ENCODE measurements at places on chromosomes 7 and 10. TPM values are rescaled to one million over a fixed set of nuclear protein-coding genes. Genes with fewer than 3 reads are reported as not detected.

Gene RADIL
- 0.22 TPM for total RNA-seq

DNA sequence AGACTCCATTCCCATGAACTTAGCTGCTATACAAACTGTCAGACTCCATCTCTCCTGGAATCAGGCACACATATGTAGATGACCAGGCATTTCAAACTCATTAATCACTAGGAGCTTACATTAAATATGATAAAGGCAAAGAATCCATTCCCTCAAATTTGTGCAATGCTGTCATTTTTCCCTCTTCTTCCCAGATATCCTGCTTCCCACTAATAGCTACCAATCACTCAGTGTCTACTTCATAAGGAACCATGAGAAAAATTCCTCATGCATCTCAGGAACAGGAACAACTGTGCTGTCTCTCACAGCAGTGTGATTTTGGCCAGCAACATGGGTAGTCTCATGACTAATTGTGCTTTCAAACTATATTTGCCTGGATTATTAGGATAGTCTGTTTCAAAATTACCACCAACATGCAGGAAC is 133.9 kb downstream of the DKK1 start:
- DNase-seq = peak; percentile 53
- H3K4me3 ChIP-seq = no peak overlapping the region
- no peaks in the 10 kb centered on the region for H3K27me3 ChIP-seq
- H3K4me1 ChIP-seq = peaks cover 10% of the 10 kb centered on the region

DNA sequence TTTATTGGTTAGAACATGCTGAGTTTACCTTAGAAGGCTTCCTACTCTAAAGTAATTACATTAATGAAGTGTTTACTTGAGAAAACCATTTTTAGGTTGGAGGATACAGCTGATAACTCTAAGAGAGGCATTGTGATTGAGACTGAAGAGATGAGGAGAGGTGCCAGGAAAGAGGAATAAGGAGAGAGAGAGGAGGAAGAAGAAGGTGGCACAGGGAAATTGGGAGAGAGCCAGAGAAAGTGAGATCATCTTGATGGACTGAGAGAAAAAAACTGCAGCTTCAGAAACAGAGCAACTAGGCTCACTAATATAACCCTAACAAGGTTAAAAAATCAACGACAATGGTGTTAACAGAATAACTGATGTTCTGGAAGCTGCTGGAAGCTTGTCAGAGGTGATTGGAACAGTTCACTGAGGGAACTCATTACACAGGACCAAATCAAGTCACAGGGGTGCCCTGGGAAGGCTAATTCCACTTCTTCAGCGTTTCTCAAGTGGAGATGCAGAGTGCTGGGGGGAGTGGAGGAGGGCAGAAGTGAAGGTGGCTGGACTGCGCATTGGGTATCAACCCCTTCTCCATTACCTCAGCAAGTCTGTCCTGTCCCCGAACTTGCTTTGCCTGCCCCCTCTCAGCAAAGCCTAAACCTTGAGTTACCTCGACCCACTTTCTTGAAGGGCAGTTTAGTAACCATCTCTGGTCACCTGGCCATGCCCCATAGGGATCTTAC is 6.9 kb upstream of the SORBS1 start:
- no peaks in the 10 kb centered on the region for H3K27me3 ChIP-seq
- no peaks in the 10 kb centered on the region for H3K4me1 ChIP-seq
- DNase-seq = no peak
- no peaks in the 10 kb centered on the region for H3K36me3 ChIP-seq
- no peak overlapping the region for H3K27ac ChIP-seq

- H3K27ac ChIP-seq = no peak overlapping the region
- no peaks in the 10 kb centered on the region for H3K36me3 ChIP-seq
- no peak for DNase-seq
- no peaks in the 10 kb centered on the region for H3K27me3 ChIP-seq
Measured at GRCh38 chr7:67662804-67663203, 666.2 kb downstream of the TYW1 start.

DNA sequence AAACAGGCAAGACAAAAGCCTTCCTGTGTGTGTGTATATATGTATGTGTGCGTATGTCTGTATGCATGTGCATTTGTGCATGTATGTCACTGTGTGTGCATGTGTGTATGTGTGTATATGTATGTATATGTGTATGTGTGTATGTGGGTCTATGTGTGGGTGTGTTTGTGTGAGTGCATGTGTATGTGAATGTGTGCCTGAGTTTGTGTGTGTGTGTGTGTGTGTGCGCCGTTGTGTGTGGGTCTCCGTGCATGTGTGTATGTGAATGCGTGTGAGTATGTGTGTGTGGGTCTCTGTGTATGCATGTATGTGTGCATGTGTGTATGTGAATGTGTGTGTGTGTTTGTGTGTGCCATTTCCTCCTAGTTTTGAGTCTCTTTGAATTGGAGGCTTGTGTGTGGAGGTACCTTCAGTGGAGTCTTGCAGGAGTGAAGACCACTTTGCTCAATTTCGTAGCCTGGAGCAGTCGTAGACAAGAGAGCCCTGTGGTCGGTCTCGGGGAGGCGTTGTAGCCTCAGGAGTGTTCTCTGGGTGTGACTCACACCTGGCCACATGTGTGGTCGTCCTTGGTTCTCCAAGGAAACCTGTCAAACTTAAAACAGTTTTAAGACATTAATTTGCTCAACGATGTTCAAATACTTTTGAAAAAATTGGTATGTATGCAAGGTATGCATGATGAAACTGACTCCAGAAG is 28.1 kb downstream of the INPP5A start:
- no peak overlapping the region for H3K4me3 ChIP-seq
- H3K36me3 ChIP-seq = no peaks in the 10 kb centered on the region
- no peak overlapping the region for H3K27ac ChIP-seq

- no peaks in the 10 kb centered on the region for H3K36me3 ChIP-seq
- peaks cover 8% of the 10 kb centered on the region for H3K4me1 ChIP-seq
- H3K27me3 ChIP-seq = no peaks in the 10 kb centered on the region
Measured at GRCh38 chr10:104577861-104578521, 63.1 kb upstream of the SORCS3 start.

Gene SORBS1
- total RNA-seq = 5.1 TPM

Gene AKR1E2
- 1.4 TPM for total RNA-seq

Gene SAP25
- total RNA-seq = 1.4 TPM

DNA sequence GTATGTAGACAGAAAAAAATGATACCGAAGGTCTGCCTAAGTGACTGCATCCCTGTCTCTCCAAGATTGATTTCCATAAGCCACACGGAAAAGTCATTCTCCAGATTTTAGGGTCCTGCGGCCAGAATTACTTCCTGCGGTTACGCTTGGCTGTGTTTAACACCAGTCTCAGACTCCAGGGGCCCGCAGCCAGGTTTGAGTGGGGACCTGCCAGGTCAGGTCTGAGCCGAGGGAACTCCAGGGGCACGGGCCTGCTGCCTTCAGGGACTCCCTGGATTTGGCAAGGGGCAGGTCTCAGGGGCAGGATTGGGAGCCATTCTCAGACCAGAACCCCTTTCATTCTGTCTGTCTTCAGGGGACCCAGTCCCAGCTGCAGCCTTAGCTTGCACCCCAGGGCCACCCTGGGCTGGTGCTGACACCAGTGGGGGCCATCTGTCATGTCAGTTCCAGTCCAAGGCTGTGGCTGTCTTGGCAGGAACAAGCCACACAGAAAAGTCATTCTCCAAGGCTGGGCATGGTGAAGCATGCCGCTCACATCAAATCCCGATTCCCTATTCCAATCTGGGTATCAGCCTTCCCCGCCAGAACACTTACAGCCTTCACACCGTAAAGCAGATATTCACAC is 39.0 kb downstream of the TMEM120A start:
- H3K36me3 ChIP-seq = peaks cover 2% of the 10 kb centered on the region
- no peak overlapping the region for H3K4me3 ChIP-seq
- DNase-seq = no peak
- no peaks in the 10 kb centered on the region for H3K27me3 ChIP-seq
- peaks cover 10% of the 10 kb centered on the region for H3K4me1 ChIP-seq
- no peak overlapping the region for H3K27ac ChIP-seq

- no peaks in the 10 kb centered on the region for H3K36me3 ChIP-seq
- H3K27me3 ChIP-seq = no peaks in the 10 kb centered on the region
- H3K27ac ChIP-seq = no peak overlapping the region
- no peaks in the 10 kb centered on the region for H3K4me1 ChIP-seq
- H3K4me3 ChIP-seq = no peak overlapping the region
Measured at GRCh38 chr7:33792547-33793105, 112.7 kb upstream of the BMPER start.

DNA sequence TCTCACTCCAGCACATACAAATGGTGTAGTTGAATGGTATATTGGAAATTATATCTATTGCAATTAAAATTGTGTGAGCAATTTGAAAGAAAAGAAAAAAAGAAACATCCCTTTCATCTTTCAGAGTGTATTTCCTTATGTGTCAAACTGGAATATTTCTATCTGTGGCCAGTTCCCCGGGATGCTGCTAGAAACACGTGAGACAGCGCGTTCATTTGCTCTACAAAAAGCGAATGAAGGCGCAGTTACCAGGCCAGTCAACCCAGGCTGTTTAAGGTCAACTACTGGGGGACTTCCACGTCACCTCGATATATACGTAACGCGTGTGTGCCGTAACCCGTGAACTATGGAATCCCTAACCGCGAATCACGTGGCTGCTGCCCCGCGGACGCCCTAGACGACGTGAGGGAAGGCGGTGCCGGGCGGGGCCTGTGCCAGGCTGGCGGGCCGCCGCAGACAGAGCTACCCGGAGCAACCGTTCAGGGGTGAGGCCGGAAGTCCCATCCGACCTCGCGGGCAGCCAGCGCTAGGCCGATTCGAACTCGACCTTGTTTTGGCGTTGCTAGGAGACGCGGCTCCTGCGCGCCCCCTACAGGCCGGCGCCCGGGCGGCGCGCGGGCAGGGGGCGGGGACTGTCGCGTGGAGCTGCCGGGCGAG is 1.1 kb upstream of the ARL4A start:
- no peaks in the 10 kb centered on the region for H3K36me3 ChIP-seq
- H3K27ac ChIP-seq = peak overlapping the region; percentile 88
- H3K4me3 ChIP-seq = peak overlapping the region; percentile 85
- H3K27me3 ChIP-seq = no peaks in the 10 kb centered on the region
- H3K4me1 ChIP-seq = peaks cover 8% of the 10 kb centered on the region
- DNase-seq = peak; percentile 83

DNA sequence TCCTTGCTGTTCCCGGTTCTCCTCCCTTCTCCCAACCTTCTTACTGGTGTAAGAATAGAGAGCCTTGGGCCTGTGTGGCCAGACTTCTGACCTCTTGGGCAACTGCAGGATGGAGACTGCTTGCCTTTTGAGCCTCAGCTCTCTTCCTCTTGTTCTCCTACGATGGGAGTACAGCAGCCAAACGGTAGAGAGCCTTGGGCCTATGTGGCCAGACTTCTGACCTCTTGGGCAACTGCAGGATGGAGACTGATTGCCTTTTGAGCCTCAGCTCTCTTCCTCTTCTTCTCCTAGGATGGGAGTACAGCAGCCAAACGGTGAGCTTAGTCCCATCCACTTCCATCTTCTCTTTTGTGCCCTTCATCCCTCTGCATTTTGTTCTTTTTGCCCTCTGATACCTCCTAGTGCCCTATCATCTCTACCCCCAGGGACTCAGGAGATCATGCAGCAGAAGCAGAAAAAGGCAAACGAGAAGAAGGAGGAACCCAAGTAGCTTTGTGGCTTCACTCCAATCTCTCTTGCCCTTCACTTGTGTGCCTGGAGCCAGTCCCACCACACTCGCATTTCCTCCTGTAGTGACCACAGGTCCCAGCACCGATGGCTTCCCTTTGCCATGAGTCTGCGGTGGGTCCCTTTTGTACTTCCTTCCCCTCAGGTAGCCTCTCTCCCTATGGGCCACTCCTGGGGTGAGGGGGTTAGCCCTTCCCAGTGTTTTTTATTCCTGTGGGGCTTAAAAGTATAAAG is 15.3 kb downstream of the SLC25A13 start:
- no peak for DNase-seq
- H3K27me3 ChIP-seq = no peaks in the 10 kb centered on the region
- no peak overlapping the region for H3K27ac ChIP-seq
- no peak overlapping the region for H3K4me3 ChIP-seq

GRCh38 chr7:121966276-121966934 is 93.4 kb downstream of the PTPRZ1 start:
- H3K4me3 ChIP-seq = no peak overlapping the region
- no peaks in the 10 kb centered on the region for H3K36me3 ChIP-seq
- H3K27me3 ChIP-seq = no peaks in the 10 kb centered on the region
- no peak for DNase-seq

DNA sequence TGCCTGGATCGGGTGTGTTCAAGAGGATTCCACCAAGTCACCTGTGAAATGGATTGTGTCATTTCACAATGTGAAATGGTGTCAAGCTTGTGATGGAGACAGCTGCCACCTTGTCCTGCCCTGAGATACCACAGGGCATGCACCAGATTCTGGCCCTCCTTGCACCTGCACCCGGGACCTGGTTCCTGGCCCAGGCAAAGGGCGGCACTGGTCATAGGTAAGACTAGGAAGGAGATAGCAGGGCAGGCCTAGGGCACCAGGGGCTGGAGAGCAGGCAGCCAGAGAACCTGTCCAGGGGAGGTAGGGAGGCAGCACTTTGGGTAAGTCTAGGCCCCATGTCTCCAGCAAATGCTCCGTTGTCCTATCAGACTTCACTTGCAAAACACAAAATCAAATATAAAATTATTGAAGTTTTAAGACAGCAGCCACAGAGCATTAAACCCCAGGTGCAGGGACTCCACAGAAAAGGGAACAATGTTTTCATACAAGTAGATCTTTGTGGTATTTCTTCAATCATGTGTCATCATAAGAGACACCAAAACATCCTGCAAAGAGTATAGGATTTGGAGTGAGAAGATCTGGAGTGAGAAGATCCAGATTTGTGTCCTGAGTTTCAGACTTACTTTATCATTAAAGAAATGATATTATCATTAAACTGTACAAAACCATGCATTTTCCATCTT is 22.7 kb upstream of the ZNF800 start:
- no peaks in the 10 kb centered on the region for H3K4me1 ChIP-seq
- no peak for DNase-seq
- H3K36me3 ChIP-seq = no peaks in the 10 kb centered on the region
- H3K27ac ChIP-seq = no peak overlapping the region
- peaks cover 3% of the 10 kb centered on the region for H3K27me3 ChIP-seq
- H3K4me3 ChIP-seq = no peak overlapping the region

DNA sequence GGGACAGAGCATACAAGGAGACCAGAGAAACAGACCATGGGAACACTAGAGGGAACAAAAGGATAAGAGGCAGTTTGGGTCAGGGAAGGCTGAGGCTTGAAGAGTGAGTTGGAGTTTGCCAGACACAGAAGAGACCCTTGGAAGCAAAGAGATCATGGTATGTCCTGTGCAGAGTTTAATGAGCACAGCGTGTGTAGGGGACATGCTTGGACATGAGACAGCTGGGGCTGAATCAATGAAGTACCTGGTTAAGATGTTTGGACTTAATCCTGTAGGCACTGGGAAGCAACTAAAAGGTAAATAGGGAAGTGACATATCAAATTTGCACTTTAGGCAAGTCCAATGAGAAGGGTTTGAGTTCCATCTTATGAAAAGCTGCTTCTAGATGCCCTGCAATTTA is 79.6 kb downstream of the KIAA1217 start:
- H3K27ac ChIP-seq = no peak overlapping the region
- no peak overlapping the region for H3K4me3 ChIP-seq
- H3K36me3 ChIP-seq = no peaks in the 10 kb centered on the region
- no peaks in the 10 kb centered on the region for H3K27me3 ChIP-seq
- DNase-seq = no peak
- no peaks in the 10 kb centered on the region for H3K4me1 ChIP-seq

Gene ANKRD1
- 913 TPM for total RNA-seq

- H3K27ac ChIP-seq = no peak overlapping the region
- H3K27me3 ChIP-seq = no peaks in the 10 kb centered on the region
- no peak for DNase-seq
Measured at GRCh38 chr7:141003172-141004065, 11.3 kb downstream of the MRPS33 start.

Gene CALCR
- total RNA-seq = 5.4 TPM

- no peak overlapping the region for H3K27ac ChIP-seq
- H3K36me3 ChIP-seq = no peaks in the 10 kb centered on the region
- no peak for DNase-seq
- no peak overlapping the region for H3K4me3 ChIP-seq
Measured at GRCh38 chr10:3832022-3832786, 47.2 kb upstream of the KLF6 start.

GRCh38 chr7:20385126-20385525 is 54.4 kb downstream of the ITGB8 start:
- H3K36me3 ChIP-seq = peaks cover 13% of the 10 kb centered on the region
- peak; percentile 94 for DNase-seq
- H3K4me3 ChIP-seq = no peak overlapping the region

Data from astrocyte (in vitro differentiated cells and primary cell).